ENCODE measurements at places on chromosomes 11 and 22.

GRCh38 chr11:76339221-76339620 is 41.7 kb downstream of the THAP12 start:
- no peak for DNase-seq

- DNase-seq = no peak
These were observed 23.3 kb upstream of the ACR start for GRCh38 chr22:50714631-50715179.

DNA sequence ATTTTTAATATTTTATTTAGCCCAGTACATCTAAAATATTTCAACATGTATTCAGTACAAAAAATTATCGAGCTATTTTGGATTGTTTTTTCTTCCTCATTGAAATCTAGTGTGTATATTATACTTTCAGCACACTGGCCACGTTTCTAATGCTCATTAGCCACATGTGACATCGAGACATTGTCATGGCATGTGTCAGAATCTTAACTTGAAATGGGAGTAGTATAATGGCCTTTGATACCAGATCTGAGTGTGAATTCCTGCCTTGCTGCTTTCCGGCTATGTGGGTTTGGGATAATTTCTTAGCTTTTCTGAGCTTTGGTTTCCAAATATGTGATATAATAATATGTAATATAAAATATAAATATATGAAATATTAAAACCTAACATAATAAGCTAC is 54.3 kb downstream of the BCL2L13 start:
- DNase-seq = no peak

DNA sequence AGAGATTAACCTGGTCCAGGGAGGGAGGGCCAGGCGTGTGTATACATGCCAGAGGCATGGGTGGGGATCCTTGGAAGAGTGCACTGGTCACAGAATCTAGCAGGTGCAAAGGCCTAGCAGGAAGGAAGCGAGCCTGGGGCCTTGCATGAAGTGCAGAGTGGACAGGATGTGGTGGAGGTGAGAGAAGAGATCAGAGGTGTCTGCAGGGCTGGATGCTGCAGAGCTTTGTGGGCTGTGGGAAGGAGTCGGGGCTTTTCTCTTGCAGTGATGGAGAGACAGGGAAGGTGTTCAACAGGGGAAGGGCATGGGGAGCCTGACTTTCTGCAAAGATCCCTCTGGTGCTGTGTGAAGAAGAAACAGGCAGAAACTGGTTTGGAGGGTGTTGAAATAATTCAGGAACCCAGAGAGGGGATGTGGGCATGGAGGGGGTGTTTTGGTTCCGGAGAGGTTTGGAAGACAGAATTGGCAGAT is 2.5 kb upstream of the TPST2 start:
- DNase-seq = no peak

- DNase-seq = no peak
These were observed 139.2 kb downstream of the LRRC4C start for GRCh38 chr11:41320238-41320637.

DNA sequence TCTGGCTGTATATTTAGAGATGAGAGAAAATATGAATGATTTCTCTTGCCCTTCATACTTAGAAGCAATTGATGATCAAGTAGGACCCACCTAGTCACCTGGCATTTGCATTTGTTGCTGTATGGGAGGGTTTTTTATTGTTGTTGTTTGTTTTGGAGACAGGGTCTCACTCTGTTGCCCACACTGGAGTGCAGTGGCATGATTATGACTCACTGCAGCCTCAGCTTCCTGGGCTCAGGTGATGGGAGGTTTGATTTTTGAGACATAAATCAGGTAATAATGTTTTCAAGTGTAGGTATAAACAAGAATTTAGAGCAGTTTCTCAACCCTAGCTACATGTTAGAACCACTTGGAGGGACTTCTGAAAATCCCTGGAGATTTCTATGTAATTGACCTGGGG is 63.0 kb downstream of the TNRC6B start:
- no peak for DNase-seq

DNA sequence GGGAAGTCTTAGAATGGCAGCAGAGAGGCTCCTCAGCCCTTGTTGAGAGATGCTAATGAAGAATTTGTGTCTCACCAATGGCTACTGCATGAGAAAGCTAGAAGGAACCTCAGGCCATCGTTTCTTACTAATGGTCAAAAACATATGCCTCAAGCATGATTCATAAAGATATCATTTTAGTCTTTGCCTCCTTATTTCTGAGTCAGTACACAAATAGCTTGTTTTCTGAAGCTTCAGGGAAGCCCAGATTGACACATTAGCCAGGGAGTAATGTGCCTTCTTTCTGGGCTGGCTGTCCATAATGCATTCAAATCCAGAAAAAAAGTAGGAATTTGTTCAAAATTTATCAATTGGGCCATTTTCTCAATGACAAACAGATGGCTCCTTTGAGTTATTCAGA is 169.4 kb upstream of the ZBED5 start:
- no peak for DNase-seq

- peak; percentile 4 for DNase-seq
These were observed at the start of gene PHF21B for GRCh38 chr22:45009606-45010531. PHF21B (minus strand) TSS chr22:45010005; CDS start chr22:45009549, 456 bp downstream.

- no peak for DNase-seq
These were observed 845 bp downstream of the MPPED2 start for GRCh38 chr11:30585125-30585891.

DNA sequence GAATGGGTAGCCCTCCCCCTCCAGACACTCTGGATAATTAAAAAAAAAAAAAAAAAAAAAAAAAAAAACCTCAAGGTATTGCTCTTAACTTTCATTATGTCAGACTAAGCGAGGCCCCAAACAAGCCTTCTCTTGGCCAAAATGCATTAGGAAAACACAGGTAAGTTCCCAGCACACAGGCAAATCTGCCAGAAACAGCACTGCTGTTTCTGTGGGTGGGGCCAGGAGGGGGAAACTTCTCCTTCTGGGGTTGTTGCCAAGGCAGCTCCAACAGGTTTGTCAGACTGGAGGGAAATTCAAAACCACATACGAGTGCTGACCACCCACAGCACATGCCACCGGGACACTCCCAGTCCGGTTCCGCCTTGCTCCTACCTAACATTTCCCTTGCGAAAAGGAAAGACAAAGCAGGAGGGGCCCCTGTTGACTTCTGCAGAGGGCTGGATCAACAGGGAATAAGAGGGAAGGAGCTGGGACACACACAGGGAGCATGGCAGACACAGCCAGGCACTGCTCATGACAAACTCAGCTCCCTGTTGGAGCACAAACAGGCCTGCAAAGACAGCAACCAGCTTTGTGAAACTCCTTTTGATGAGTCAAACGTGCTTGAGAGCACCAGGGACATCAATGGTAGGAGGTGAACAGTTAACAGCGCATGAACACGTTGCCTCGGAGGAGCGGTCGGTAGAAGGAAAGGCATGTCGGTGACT is 55.0 kb downstream of the MYH9 start:
- no peak for DNase-seq

DNA sequence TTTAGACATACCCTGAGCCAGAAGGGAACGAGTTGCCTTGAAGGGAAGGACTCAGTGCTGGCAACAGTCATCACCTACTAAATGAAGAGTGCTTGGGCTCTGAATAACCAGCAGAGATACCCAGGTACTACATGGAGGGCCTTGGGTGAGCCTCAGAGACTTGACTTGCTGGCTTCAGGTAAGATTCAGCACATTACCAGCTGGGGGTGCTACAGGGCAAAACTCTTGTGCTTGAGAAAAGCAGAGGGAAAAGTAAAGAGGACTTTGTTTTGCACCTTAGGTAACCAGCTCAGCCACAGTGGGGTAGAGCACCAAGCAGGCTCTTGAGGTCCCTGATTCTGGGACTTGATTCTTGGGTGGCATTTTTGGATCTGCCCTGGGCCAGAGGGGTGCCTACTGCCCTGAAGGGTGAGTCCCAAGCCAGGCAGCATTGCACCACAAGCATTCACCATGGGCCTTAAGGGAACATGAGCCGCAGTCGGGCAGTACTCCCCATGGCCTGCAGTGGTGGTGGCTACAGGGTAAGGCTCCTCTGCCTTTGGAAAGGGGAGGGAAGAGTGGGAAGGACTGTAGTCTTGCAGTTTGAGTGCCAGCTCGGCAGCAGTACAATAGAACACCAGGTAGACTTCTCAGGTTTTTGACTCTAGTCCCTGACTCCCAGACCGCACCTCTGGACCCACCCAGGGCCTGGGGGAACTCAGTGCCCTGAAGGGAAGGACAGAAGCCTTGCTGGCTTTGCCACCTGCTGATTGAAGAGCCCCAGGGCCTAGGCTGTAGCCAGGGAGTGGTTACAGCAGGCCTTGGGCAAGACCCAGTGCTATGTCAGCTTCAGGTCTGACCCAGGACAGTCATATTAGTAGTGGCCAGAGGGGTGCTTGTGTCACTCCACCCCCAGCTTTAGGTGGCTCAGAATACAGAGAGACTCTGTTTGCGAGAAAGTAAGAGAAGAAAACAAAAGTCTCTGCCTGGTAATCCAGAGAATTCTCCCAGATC is 22.7 kb upstream of the PLEKHA7 start:
- no peak for DNase-seq

- no peak for DNase-seq
These were observed 6.1 kb downstream of the MPEG1 start for GRCh38 chr11:59206635-59207034.

DNA sequence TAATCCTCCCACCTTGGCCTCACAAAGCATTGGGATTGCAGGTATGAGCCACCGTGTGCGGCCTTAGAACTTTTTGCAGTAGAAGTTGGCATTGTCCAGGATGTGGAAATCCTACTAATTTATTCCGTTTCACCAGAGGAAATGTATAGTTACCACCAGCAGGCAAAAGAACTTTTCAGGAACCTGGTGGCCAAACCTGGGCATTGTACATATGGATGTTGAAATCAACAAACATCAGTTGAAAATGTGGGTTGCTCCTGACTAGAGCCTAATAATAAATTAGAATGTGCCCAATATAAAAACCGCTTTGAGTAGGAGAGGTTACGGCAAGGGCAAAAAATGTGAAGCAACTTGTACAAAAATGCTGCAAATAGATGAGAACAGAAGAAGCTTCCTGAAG is 40.7 kb upstream of the XBP1 start:
- DNase-seq = no peak

DNA sequence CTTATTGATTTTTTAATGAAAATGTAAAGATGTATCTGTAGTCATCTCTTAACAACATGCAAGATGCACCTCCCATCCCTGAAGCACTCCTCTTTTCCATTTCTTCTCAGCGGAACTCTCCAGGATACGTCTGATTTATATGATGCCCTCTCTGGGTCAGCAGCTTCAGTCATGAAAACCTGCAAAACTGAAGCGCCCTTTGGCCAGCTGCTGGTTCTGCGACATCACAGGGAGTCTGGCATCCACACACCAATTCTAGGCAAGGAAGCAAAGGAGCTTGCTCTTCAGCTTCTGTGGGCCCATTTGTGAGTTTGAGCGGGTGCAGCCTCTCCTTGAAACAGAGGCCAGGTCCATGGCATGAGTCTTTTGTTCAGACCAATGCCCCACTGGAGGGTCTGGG is 1253.3 kb downstream of the TBC1D22A start:
- DNase-seq = no peak

DNA sequence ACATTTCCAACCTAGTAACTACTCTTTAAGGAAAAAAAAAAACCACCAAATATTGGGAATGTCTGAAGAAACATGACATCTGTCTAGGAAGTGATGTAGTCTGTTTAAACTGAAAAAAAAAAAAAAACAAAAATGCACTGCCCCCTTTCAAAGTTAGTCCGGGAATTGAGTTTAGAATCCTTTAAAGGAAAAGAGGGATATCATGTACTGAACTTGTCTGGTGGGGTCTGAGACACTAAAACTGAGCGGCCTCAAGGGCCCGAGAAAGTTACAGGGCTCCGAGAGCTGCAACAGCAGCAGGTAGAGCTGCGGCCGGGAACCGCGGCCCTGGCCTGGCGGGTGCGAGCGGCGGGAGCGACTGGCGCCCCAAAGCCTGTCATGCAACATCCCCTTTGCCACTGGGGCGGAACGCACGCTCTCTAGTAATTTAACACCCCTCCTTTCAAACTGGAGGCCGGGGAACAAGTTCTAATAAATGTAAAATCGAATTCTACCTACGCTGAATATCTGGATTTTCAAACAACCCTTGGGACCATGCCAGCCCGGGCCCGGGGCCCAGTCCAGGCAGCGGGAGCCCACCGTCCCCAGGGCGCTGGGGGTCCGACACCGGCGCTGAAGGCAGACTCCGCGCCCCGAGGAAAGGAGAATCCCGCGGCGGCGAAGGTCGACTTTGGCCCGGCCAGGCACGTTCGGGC is 736 bp downstream of the RDX start:
- DNase-seq = no peak

- no peak for DNase-seq
These were observed 3.7 kb downstream of the SPCS2 start for GRCh38 chr11:74952752-74953151.

DNA sequence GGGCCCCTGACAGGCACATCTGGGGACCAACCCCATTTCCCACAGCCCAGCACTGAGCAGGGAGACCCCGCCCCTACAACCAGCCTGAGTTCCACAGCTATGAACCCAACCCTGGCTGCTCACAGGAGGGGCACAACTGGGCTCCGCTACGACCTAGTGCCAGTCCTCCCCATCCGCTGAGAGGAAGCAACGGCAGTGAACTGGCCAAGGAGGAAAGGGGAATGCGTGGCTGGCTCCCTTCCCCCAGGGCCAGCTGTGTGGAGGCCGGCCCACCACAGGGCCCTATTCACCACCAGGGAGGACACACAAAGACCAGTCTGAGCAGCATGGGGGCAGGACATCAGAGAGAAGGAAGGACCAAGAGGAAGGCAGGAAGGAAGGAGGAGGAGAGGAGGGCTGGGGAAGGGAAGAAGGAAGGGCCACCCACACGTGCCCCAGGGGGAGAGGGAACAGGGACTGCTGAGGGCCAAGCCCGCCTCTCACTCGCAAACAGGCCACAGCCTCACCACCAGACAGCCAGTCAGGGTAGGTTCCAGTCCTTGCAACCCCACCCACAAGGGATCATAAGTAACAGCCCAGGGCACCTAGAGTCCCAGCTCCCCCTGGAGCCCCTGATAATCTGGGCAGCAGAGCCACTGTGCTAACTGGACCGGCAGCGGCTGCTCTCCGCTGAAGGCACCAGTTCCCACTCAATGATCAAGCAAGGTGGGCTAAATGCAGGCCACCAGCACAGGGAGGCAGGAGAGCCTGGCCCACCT is 8.5 kb upstream of the GAL3ST1 start:
- DNase-seq = no peak

DNA sequence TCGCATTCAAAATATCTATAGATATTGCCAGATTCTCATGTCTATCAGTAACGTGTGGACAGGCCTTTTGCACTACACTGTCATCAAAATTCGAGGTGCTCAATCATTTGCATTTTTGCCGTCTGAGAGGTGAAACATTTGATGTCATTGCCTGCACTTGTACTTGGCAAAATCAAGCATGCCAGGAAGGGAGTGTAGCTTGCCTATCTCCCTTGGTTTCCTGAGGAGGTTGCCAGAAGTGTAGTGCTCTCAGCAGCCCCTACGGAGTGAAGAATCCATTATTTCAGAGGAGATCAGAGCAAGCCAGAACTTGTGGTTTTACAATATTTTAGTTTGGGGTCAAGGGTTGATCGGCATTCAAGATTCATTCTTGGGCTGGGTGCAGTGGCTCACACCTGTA is 30.2 kb upstream of the APOL5 start:
- DNase-seq = no peak
